ENCODE measurements at places on chromosomes 6 and 20.

- DNase-seq, result peak; percentile 44
These were observed 35.4 kb downstream of the CEP250 start for GRCh38 chr20:35490736-35491181.

GRCh38 chr20:3412600-3413392 lies 5.3 kb upstream of the DNAAF9 start:
- DNase-seq, result no peak

- no peak for DNase-seq
These were observed 49.3 kb upstream of the NNAT start for GRCh38 chr20:37471741-37472235.

DNA sequence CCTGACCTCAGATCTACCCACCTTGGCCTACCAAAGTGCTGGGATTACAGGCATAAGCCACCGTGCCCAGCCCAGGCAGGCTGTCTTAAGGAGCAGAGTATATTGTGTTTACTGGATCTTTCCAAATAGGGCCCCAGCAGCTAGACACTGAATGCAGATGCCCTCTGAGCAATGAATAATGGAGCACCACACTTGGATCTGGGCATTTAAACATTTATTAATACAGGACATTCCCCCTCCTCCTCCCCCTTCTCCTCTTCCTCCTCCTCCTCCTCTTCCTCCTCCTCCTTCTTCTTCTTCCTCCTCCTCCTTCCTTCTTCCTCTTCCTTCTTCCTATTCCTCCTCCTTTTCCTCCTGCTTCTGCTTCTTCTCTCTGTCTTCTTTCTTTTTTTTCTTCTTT lies 34.2 kb downstream of the CD83 start:
- no peak for DNase-seq

GRCh38 chr6:36897609-36898008 lies 11.9 kb downstream of the C6orf89 start:
- DNase-seq, result no peak

DNA sequence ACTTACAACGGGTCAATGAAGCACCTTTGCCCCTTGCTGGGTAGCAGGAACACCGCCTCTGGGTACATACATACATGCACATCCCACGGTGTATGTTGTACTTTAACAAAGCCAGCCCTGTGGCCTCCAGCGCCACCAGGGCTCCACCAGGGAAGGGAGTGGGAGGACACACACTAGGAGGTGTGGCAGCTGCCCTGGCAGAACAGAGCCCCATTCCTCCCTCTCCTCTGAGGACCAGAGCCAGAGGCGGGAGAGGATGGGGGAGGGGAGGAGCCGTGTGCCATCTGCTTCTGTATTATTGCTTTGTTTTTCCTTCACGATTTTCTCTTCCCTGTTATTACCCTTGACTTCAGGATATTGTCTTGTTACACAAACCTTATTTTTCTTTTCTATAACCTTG lies 105.8 kb upstream of the TRAF3IP2 start:
- no peak for DNase-seq

DNA sequence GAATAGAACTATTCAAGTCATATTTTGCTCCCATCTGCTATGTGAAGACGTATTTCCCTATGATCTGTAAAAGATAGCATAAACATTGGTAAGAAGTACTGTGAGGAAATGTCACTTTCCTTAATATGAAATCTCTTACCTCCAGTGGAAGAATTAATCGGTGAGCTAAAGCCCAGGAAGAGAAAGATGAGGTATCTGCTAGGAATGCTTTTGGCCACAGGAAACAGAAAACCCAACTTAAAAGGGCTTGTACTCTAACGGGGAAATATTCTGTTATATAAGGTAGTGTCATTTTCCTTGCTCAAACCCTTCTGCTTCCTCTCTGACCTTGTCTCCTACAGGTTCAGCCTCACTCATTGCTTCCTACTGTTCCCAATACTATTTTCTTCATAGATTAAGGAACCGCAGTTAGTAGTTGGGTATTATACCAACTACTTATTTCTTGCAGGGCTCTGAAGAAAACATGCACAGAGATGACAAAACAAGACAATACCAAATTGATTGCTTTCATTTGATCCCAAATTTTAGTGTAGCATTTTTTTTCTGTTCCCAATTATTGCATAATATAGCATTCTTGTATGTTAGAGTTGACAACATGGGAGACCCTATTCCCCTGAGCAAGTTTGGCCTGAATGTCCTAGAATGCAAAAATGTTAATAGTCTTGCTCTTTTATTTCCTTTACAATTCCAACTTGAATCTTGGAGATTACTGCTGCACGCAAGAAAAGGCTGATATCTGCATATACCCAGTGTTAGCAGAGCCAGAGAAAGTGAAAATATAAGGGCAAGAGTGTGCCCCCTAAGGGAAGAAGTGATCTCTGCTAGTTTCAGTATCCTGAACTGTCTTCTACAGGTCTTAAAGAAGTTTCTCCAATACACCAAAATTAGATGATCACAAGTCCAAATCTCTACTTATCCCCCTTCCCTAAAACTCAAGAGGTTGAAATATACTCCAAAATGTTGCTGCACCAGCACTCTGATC lies 65.3 kb downstream of the AFG1L start:
- no peak for DNase-seq

DNA sequence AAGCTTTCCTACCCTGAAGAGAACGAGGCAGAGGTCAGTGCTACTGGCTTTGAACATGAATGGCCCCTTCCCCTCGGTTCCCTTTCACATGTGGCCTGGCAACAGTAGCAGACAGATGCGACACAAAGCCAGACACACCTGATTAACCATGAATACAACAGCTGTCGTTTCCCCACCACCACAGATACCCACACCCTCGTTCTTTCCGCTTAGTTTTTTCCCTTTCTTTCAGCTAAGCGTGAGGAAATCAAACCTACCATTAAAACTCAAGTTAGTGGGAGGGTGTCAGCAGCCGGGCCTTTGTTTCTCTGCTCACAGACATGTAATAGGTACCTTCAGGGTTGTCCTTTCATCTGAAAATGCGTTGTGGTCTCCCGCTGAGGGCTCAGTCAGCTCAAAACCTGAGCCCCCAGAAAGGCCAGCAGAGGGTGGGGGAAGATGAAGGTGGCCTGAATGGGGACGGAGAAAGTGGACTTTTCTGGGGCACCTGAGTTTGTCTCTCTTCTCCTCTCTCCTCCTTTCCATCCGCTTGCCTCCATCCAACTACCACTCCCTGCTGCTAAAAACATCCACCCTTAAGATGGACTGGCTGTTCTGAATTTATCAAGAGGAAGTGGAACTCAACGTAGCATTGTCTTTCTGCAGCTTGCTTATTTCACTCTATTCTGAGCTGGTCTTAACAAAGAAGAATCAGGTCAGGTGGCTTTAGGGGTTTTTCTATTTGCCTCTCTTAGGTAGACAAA lies 516.6 kb upstream of the JARID2 start:
- DNase-seq, result no peak

GRCh38 chr6:53699462-53699861 lies 33.9 kb upstream of the KLHL31 start:
- no peak for DNase-seq

GRCh38 chr6:41942067-41942851 lies 651 bp upstream of the CCND3 start:
- no peak for DNase-seq

GRCh38 chr6:123712831-123713230 lies 76.1 kb upstream of the TRDN start:
- DNase-seq, result no peak

- no peak for DNase-seq
These were observed 5.8 kb downstream of the GZF1 start for GRCh38 chr20:23367770-23368169.

- DNase-seq, result no peak
These were observed 284.5 kb upstream of the CDYL start for GRCh38 chr6:4491501-4492260.

GRCh38 chr6:109321752-109322151 lies 60.5 kb downstream of the CD164 start:
- no peak for DNase-seq

DNA sequence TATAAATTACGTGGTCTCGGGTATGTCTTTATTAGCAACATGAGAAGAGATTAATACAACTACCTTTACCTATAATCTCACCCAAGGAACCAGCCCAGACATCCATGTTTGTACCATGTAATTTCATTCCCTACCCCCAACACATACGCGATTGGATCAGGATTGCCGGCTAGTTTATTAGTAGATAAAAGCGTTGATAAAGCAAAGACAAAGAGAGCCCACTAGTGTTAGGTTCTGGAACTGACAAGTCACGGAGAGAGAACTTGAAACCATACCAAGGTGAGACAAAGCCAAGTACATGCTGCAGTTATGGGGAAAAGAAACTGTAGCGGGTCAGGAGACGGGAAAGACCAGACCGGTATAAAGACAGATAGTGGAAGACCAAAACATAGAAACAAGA lies 37.4 kb upstream of the FAM135A start:
- DNase-seq, result no peak

GRCh38 chr6:152399399-152399798 lies 237.8 kb downstream of the SYNE1 start:
- DNase-seq, result no peak

- no peak for DNase-seq
These were observed 52.3 kb downstream of the RNGTT start for GRCh38 chr6:88910922-88911778.

- DNase-seq, result no peak
These were observed 138.6 kb downstream of the CEBPB start for GRCh38 chr20:50328996-50329898.

DNA sequence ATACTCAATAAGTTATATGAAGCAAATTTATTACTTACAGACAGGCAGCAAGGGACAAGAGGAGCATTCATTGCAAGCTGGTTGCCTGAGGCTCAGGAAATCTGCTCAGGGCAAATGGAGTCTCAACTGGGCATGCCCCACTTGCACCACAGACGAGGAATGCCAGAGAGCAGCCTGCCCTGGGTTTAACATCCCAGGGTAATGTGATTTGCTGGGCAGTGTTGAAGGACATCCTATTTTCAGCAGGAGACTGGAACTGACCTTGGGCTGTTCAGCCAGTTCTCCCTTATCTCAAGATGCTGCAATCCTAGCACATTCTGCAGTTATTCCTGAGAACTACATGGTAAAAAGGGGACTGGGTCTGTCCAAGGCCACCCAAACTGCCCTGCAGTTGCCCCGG lies 3.8 kb upstream of the ENTPD6 start:
- no peak for DNase-seq

DNA sequence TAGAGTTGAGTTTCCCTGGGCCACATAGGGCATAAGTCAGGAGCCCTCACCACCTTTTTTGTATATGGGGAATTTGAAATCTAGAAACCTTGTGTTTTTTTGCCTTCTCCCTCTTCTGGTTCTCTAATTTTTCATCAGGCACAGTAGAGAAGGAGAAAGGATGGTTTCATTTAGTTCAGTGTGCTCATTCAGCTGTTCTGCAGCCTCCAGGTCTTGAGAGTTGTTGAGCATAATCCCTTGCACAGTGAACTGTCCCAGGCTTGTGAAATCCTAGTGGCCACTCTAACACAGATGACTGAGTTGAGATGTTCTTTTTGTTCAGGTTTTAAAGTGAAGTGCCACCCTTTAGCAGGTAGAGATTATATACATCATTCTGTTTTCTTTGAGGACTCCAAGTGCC lies 183.5 kb downstream of the CDKAL1 start:
- no peak for DNase-seq

DNA sequence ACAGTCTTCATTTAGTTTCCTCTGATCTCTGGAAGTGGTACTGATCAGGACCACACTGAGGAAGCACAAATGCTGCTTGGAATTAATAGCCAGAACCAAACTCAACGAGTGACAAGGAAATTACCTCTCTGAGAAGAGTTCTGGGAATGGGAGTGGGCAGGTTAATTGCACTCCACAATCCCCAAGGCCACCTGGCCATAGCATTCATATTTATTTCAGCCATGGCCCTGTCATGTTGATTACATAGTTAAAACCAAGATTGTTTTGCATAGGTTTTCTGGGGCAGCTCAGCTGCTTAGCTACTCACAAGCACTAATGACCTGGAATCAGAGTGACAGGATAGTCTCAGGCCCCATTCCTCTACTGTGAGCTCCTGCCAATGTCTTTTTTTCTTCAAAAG lies 230.2 kb upstream of the RIMS1 start:
- DNase-seq, result no peak

GRCh38 chr6:8085053-8085511 lies 17.3 kb downstream of the EEF1E1 start:
- DNase-seq, result no peak

- no peak for DNase-seq
These were observed 103.4 kb downstream of the MAP3K4 start for GRCh38 chr6:161094955-161095354.

GRCh38 chr6:122553697-122554096 lies 56.5 kb upstream of the PKIB start:
- DNase-seq, result no peak

DNA sequence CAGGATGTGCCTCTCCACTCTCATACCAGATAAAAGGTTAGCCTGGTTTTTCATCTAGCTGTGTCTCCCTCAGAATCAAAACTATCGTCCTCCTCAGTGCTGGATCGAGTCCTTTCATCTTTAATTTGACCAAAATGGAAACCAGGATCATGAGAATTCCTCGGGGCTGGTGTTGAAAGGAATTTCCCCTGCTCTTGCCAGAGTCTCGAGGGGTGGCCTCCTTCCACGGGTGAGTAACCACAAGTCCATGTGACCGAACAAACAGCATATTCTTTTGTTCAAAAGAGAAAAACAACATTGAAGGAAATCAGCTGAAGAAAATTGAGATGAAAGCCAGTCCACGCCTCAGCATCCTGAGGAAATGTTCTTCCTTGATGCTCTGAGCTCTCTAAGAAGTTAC lies 165.9 kb upstream of the CDYL start:
- no peak for DNase-seq

DNA sequence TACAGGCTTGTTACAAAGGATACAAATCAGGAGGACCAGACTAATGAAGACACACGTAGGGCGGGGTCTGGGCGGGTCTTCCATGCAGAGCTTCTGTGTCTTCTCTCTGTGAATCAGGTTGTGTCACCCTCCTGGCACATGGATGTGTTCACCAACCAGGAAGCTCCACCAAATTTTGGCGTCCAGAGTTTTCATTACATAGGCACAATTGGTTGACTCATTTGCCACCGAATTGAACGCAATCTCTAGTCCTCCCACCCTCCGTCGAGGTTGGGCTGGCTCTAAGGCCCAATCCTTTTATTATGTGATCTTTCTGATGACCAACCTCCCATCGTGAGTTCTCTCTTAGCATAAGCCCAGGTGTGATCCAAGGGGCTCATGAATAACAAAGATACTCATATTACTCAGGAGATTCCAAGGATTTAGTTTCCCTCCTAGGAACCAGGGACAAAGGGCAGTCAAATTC lies 36.3 kb upstream of the DDR1 start:
- DNase-seq, result no peak

DNA sequence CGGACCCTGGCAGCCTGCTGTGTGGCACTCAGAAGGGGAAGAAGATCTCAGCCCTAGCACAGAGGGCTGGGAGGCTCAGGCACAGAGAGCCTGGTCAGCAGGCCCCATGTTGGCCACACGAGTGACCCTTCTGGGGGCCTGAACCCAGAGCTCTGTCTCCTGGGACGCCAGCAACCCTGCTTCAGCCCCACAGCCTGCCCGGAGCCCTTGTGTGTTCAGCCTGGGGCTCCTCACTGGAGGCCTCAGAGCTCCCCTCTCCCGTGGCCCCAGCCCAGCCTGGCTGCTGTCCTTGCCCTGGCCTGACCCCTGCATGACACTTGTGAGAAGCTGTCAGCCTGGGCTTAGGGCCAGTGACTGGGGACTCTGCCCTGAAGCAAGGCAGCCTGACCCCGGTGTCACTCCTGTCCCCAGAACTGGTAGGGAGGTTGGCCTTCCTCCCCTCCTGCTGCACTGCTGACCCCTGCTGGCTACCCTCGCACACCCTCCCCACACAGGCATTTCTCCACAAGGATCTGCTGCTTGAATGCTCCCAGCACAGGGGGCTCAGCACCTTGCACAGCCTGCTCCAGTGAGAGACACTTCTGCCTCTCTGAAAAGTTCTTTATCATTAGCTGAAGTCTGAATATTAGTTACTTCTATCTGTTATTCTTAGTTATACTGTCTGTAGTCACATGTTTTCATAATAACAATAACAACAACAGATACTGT lies 15.4 kb upstream of the IP6K3 start:
- peak; percentile 15 for DNase-seq
